ENCODE measurements at places on chromosomes 7 and 10. TPM values are rescaled to one million over a fixed set of nuclear protein-coding genes. Genes with fewer than 3 reads are reported as not detected.

LEP gene
- total RNA-seq, result 0.07 TPM

C1QL3 gene
- not detected for total RNA-seq

TUBAL3 gene
- total RNA-seq, result 39.6 TPM

AGR3 gene
- 144 TPM for total RNA-seq

TMEM139 gene
- total RNA-seq, result 27.2 TPM

ZNF488 gene
- total RNA-seq, result 1.3 TPM

STEAP4 gene
- 3.5 TPM for total RNA-seq

GTF2I gene
- total RNA-seq, result 123 TPM

FOXP2 gene
- total RNA-seq, result 5.3 TPM

CTNNA3 gene
- total RNA-seq, result 1.1 TPM

All from colonic mucosa (tissue), 4 donors.